ENCODE measurements at places on chromosomes 12 and 14.

- DNase-seq = no peak
Observed at GRCh38 chr14:101220921-101221510, 317.5 kb upstream of the RTL1 start.

DNA sequence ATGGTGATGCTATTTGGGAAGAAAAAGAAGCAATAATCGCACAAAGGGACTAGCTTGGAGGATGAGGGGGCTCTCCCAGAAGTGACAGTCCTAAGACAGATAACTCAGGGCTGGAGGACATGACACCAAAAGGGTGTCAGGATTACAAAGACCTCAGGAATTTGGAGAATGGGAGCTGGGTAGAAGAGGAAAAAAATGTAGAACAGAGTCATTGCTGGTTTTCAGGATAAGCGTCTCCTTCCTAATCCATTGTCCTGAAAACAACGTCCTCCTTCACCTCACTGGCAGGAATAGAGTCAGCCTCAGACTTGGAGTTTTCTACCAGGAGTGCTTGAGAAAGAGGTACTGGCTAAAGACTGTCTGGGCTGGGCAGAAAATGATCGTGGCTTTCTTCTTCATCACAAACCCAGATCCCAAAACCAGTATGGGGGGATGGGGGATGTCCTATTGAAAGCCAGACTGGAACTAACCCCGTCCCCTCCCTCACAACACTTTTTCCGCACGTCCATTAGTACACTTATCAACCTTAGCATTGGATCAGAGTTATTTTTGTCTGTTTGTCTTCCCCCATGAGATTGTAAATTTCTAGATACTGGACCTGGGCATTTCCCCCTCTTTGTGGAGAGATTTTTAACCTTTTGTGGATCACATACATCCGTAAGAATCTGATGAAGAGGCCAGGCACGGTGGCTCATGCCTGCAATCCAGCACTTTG lies 14.3 kb downstream of the B4GALNT3 start:
- no peak for DNase-seq

GRCh38 chr14:101797856-101798255 lies 36.3 kb downstream of the PPP2R5C start:
- no peak for DNase-seq

DNA sequence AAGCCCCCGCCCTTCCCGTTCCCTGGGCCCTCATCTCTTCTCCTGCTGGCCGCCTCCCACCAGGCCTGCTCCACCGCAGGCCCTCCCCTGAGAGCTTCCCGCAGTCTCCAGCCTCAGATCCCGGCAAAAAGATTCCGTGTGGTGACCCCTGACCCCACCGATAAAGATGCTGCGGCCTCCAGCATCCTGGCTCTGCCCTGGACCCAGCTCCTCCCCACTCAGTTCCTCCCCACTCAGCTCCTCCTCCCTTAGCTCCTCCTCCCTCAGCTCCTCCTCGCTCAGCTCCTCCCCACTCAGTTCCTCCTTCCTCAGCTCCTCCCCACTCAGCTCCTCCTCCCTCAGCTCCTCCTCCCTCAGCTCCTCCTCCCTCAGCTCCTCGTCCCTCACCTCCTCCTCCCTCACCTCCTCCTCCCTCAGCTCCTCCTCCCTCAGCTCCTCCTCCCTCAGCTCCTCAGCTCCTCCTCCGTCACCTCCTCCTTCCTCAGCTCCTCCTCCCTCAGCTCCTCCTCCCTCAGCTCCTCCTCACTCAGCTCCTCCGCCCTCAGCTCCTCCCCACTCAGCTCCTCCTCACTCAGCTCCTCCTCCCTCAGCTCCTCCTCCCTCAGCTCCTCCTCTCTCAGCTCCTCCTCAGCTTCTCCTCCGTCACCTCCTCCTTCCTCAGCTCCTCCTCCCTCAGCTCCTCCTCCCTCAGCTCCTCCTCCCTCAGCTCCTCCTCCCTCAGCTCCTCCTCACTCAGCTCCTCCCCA lies 17.0 kb downstream of the NOC4L start:
- no peak for DNase-seq

DNA sequence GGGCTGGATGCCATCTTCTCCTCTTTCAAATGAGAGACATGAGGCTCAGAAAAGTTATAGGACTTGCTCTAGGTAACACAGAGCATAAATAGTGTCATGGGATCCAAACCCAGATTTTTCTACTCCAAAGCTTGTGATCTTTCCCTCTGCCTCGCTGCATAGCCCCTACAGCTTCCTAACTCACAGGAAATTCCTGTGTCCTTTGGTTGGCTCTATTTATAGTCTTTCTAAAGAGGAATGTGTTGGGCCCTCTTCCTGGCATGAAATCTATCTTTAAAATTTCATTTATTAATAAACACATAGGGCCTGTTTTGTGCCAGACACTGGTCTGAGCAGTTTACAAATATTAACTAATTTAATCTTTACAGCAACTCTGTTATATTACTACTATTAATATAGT lies 9.8 kb upstream of the KCNA5 start:
- DNase-seq = no peak

- no peak for DNase-seq
Observed at GRCh38 chr12:81492131-81492720, 266.9 kb downstream of the PPFIA2 start.

GRCh38 chr12:48602192-48602989 lies 32.5 kb upstream of the LALBA start:
- no peak for DNase-seq

DNA sequence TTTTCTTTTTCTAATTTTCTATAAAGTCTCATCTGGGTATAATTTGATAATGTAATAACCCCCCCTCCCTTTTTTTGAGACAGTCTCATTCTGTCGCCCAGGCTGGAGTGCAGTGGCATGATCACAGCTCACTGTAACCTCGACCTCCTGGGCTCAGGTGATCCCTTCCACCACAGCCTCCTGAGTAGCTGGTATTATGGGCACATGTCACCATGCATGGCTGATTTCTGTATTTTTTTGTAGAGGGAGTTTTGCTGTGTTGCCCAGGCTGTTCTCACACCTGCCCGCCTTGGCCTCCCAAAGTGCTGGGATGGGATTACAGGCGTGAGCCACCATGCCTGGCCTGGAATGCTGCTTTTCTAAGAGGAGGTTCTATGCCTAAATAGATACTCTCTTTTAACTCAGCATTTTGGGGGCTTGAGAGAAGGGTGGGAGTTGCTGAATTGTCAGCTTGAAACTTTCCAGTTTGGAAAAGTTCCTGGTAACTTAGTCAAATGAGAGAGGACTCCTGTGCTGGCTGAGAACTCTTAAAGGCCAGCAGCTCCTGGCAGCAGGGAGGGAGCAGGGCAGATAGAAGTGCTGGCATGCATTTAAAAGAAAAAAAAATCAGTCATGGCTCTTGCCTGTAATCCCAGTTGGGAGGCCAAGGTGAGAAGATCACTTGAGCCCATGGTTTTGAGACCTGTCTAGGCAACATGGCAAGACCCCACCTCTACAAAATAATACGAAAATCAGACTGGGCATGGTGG lies 13.0 kb downstream of the NUDT4 start:
- no peak for DNase-seq

DNA sequence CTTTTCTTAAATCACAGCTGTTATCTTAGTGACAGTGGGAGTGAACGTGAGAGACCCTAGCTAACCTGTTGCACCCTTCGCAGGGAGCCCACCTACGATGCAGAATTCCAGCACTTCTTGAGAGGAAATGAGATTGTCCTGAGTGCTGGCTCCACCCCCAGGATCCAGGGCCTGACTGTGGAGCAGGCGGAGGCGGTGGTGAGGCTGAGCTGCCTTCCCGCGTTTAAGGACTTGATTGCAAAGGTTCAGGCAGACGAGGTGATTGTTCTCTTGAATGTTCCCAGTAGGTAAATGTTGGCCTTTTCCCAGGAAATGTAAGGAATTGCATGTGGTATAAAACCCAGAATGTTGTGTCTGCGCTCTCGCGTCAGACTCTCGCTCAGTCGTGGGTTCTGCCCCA lies 46.7 kb downstream of the HSP90AA1 start:
- no peak for DNase-seq

DNA sequence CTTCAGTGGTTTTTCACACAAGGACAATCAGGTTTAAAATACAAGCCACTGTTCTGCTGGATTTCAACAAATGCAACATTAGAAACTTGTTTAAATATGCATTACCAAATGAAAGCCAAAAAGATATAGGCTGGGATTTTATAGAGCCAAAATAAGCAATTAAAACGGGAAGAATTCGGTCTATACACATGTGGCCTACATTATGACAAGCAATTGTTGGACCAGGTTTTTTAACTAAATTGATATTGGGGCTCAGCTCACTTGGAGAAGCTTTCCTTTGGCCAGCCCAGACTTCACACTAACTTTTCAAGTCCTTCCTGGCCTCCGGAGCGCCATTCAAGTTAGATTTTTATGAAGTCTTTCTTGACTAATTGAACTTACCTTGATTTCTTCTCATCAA lies 16.9 kb upstream of the PDE3A start:
- DNase-seq = no peak

- DNase-seq = no peak
Observed at GRCh38 chr12:40616383-40616915, 75.8 kb upstream of the CNTN1 start.

DNA sequence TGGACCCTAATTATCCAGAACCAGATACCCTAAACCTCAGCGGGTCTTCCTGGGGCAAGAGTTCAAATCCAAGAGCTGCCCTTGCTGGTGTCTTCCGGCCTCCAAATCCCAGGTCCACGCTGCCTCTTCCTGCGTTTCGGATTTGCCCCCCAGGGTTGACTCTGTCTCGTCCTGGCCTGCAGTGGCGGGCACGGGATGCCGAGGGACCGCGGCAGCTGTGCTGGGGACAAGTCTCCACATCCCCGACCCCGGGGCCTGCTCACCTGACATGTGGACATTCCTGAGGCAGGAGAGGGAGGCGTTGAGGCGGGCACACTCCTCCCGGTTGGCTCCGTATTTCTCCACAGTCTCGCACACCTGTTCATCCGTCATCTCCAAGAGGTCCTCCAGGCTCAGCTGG lies 113.6 kb downstream of the KSR2 start:
- no peak for DNase-seq

DNA sequence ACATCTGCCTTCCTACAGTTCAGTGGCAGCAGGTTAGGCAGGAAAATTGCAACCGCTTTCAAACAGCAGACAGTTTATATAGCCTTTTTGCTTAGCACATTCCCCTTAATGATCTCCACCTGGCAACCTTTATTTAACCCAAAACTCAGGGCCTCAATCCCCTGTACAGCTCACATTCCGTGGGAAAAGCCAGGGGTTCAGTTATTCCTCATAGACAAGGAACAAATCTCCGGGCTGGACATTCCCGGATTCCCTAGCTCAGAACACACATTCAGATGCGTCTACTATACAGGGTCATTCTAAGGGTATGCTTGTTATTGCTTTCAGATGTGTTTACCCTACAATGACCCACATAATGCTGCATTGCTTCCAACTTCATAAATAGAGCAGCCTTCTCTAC lies 73.8 kb upstream of the DCN start:
- DNase-seq = no peak

DNA sequence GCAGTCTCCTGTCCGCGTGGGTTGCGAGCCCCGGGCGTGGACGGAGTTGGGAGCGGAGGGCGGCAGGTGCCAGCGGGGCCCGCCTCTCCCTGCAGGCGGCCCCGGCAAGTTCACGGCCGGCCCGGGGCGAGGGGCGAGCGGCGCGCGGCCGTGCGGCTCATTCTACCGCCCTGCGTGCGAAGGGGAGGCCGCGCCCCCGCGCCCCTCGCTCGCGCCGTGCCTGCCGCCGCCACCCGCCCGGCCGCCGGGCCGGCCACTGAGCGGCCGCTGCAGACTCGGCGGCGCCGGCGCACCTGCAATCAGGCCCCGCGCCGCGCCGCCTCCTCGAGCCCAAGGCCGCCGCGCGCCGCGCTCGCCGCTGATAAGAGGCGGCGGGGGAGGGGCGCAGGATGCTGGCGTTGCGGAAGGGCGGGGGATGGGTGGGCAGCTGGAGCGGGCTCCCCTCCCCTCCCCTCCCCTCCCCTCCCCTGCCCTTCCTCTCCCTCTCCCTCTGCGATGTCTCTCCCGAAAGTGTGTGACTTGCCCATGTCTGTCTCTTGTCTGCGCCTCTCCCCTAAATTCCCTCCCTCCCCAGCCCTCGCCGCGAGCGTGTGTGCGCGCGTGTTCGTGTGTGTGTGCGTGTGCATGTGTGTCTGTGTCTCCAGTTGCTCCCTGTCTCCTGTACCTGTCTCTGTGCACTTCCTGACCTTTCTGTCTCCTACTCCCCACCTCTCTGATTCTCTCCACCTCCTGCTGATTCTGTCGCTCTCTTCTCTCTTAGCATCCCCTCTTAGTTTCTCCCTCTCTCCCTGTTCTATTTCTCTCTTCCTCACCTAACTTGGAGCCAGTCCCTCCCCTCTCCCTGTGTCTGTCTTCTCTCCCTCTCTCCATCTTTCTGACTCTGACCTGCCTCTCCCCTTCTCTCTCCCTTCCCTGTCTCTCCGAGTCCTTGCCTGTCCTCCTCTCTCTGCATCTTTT lies 768.1 kb upstream of the TBX3 start:
- no peak for DNase-seq

- no peak for DNase-seq
Observed at GRCh38 chr12:68361953-68362352, 29.8 kb upstream of the MDM1 start.

DNA sequence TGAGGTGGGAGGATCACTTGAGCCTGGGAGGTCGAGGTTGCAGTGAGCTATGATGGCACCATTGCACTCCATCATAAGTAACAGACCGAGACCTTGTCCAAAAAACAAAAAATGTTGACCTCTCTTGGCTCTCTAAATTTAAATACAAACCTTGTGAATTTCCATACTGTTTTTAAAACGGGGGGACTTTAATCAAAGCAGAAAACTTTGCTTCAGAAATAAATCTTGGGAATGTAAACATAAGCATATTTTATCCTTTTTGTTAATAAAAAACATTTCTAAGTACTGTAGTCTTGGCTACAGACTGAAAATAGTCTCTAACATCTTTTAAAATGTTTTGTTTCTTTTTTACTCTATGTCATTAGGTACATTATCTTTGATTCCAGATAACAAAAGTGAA lies 130.7 kb upstream of the RASSF8 start:
- no peak for DNase-seq

GRCh38 chr14:76776428-76777251 lies 15.4 kb downstream of the VASH1 start:
- no peak for DNase-seq

- DNase-seq = no peak
Observed at GRCh38 chr12:1474574-1475153, 119.7 kb downstream of the FBXL14 start.

Measured in activated naive CD8-positive, alpha-beta T cell treated with anti-CD3 and anti-CD28 coated beads, Interleukin-2, amount 10 ng/mL, durations not matched to agents 7 days and 5 days (primary cell).